Tracheal epithelial cell (primary cell): ENCODE measurements at places on chromosomes 11 and 22. TPM values are rescaled to one million over a fixed set of nuclear protein-coding genes. Genes with fewer than 3 reads are reported as not detected.

HTR3A gene
- 0.21 TPM in 1 of 2 replicates, not detected in the other for total RNA-seq

ZBTB16 gene
- 2.4 and 8.3 TPM in 2 replicates for total RNA-seq

OLFML1 gene
- total RNA-seq: 0.21 TPM in 1 of 2 replicates, not detected in the other

TBC1D10A gene
- 11.5 and 13.3 TPM in 2 replicates for total RNA-seq

MPZL2 gene
- 72.3 and 106 TPM in 2 replicates for total RNA-seq

KRTAP5-8 gene
- total RNA-seq: 0.24 TPM in 1 of 2 replicates, not detected in the other
